ENCODE measurements at places on chromosomes 3 and 15.

DNA sequence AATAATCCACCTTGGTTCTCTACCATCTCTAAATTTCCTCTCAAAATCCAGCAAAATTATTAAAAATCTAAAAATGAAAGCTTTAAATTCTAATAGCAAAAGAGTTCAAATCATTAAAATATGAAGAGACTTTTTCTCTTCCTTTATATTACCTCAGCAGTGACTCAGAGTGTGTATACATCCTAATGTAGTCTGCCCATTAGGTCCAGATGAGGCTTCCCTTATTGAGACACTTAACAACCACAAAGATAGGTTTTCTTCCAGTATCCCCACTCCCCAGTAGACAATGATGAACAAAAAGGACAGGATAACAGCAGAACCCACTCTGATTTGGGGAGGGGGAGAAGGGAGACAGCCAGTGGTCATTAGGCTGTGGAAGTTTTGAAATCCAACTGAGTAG is 61.5 kb upstream of the DCBLD2 start:
- peak; percentile 84 for DNase-seq

DNA sequence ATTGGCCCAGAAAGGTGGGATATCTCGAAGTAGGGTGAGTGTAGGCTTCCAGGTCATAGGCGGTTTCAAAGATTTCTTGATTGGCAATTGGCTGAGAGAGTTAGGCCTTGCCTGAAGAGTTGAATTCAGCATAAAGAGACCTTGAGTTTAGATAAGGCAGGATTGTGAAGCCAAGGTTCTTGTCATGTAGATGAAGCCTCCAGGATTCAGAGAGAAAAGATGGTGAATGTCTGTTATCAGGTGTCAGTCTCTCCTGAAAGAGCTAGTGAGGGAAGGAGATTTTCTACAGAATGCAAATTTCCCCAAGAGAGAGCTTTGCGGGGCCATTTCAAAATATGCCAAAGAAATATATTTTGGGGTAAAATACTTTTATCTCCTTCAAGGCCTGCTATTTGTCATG is 217.0 kb upstream of the TLE3 start:
- no peak for DNase-seq

DNA sequence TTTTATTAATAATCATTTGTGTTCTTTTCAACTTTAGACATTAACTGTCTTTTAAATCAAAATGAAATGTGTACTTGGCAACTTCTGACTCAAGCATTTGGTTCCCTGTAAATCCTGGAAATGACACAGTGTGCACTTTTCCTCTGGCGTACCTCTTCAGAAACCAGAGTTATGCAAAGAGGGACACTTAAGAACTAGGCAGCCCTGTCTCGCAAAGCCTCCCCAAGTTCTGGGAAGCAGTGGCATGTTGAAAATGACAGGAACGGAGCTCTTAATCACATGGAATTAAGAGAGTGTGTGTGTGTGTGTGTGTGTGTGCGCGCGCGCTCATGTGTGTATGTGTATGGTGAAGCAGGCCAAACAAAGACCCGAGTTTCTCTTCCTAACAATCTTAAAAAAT is 707.4 kb downstream of the MECOM start:
- DNase-seq: no peak

GRCh38 chr15:48120745-48121144 is at the start of gene SLC24A5:
SLC24A5 (plus strand) TSS chr15:48120990; CDS start chr15:48121045, 55 bp downstream.
- no peak for DNase-seq

DNA sequence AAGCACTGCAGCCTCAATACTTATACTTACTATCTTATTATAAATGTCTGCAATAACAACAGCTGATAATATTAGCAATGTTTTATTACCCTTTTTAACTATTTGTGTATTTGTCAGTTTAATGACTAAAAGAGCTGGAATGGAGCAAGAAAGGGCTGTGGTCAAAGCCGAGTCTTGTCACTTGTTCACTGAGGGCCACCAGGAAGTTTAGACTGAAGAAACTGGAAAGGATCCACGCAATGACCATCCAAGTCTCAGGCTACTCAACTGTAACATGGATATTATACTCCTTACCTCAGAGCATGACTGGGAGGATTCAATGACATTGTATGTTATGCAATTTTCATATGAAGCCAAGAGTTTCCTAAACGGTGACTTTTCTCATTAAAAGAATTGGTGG is 90.4 kb downstream of the TJP1 start:
- no peak for DNase-seq

All from fibroblast of skin of right biceps (primary cell).